ENCODE measurements at places on chromosomes 3 and 15. TPM values are rescaled to one million over a fixed set of nuclear protein-coding genes. Genes with fewer than 3 reads are reported as not detected.

GRCh38 chr3:128226795-128227395, 73.6 kb downstream of the EEFSEC start:
- ATAC-seq, result no peak

GRCh38 chr3:100277255-100277800, 16.5 kb downstream of the TBC1D23 start:
- no peak for ATAC-seq

- ATAC-seq, result no peak
Observed at GRCh38 chr15:39936187-39936586, 2.3 kb downstream of the EIF2AK4 start.

DNA sequence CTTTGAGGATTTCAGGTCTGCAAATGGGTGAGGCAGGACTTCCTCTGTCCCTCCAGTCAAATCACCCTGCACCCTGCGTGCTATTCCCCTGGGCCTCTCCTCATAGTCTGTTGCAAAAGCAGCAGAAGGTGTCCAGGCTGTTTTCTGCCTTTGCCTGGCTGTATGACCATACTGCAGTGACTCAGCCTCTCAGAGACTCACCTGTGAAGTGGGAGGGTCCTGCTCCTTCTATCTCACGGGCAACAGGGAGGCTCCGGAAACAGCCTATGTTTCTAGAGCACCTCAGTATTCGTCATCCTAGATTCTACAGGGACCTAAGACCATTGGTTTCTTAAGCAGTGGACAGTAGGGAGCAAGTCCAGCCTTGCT, 216.4 kb downstream of the TLE3 start:
- no peak for ATAC-seq

DNA sequence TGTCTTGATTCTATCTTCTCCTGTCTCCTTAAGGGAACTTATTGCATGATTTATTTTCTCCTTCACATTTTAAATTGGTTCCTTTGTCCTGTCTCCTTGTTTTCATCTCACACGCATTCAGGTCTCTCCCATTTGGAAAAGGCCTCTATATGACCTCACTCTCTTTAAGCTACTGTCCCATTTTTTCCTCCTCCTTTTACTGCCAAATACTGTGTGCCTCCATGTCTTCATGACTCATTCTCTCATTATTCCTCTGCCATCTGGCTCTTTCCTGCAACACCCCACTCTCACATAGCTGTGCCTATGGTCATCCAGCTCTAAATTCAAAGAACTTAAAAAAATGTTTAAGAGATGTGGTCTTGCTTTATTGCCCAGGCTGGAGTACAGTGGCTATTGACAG, 48.0 kb downstream of the TYRO3 start:
- ATAC-seq, result no peak

- no peak for ATAC-seq
Observed at GRCh38 chr3:141081141-141081795, 30.1 kb downstream of the SPSB4 start.

GRCh38 chr3:57221883-57222282, 5.6 kb upstream of the APPL1 start:
- no peak for ATAC-seq

C15orf39 gene
- 11.8 TPM for total RNA-seq
